Epithelial cell of prostate (primary cell): ENCODE measurements at places on chromosomes 5 and 9.

DNA sequence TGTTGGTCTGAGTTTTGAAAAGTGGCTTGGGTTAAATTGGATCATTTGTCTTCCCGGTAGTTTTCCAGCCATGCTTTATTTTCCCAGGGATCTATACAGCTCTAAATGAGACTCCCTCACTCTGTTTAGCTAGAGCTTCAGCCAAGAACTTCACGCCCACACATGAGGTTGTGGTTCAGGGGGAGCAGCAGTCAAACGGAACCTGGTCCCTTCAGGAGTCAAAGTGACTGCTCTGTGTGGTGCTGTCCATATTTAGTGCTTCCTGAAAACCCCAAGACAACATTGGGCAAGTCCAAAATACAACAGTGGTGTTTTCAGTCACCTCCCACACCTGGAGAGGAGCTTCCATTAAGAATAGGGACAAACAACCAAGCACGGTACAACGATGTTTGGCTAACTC, 90.5 kb downstream of the ANKH start:
- no peak for DNase-seq

DNA sequence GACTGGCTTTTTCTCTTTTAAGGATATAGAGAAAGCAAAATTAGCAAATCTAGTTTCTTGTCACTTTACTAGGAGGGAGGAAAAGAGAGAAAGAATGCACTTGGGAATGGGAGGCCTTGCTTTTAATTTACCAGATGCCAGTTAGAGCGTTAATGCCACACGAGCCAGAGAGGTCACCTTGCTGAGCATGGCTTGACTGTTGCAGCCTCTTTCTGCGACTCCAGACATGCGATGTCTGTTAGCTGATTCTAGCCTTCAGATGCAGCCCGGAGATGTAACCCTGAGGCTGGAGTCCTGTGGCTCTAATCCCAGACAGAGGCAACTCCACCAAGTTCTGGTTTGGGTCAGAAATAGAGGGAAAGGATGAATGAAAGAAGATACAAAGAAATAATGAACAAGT, 152.5 kb downstream of the TRIO start:
- no peak for DNase-seq

GRCh38 chr5:42252306-42252705, 170.9 kb upstream of the GHR start:
- no peak for DNase-seq

GRCh38 chr5:53969176-53969730, 341.1 kb downstream of the ARL15 start:
- no peak for DNase-seq

GRCh38 chr5:83512061-83512745, 40.7 kb downstream of the VCAN start:
- DNase-seq: no peak

- DNase-seq: no peak
Observed at GRCh38 chr5:174175716-174176268, 130.3 kb downstream of the NSG2 start.

- no peak for DNase-seq
Observed at GRCh38 chr9:123945532-123945931, 15.6 kb upstream of the DENND1A start.
